ENCODE measurements at places on chromosomes 4 and X.

GRCh38 chr4:127162741-127163140, 470.0 kb upstream of the INTU start:
- no peak for DNase-seq

DNA sequence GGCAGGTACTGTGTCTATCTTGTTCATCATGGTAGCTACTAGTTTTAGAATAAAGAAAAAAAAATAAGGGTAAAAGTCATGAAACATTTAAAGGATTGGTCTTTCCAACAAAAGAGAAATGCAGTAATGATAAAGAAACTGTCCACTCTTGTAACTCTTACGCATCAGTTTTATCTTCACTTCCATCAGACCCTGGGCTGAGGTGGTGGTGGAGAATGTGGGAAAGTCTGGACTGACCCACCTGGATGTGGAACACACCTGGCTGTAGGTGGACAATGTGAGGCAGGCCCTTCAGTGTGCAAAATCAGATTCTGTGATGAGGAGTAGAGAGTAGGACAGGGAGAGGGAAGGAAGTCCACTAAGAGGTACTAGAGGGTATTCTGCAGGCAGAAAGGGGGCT, 128.6 kb downstream of the RASL11B start:
- DNase-seq = no peak

DNA sequence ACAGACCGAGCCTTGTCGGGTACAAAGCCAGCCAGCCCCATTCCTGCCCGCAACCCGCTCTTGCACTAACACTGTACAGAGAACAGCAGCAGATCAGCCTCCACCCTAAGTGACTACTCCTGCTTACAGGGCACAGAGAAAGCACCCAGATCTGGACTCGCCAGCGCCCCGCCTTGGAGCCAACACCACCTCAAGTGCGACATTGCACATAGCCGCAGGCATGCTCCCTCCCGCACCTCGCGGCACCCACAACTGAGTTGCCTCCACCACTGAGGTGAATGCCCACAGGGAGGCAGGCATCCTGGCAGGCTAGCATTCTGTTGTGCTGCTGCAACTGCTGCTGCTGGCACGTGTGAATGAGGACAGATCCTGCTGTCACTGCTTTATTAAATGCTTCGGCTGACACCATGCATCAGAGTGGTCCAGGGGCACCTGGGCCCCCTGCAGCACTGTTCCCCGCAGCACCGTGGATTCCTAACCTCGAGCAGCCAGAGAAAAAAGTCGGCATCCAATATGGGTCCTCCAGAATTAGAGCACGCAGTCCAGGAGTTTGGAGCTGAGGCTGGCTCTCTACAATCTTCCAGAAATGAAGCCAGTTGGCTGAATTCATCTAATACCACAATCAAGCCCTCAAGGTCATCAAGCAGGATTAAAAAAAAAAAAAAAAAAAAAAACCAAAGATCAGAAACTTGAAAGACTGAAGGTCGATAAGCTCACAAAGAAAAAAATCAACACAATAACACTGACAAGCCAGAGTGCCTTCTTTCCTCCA, 352.9 kb downstream of the GASK1B start:
- peak; percentile 44 for DNase-seq

DNA sequence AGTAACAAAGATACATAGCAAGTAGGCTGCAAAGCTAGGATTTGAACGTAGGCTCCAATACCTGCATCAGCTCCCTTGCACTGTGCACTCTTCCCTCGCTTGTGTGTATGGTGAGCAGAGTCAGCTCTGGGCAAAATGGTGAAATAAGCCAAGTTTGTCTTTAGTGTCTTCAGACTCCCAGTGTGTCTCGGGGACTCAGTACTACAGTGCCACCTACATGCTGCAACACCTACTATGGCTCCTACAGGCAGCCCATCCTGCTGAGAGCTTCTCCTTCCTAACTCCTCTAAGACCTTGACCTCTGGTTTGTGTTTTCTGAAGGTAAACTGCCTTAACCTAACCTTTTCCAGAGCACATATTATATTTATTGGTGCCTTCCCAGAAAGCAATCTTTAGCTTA, 42.5 kb downstream of the RTL9 start:
- no peak for DNase-seq

DNA sequence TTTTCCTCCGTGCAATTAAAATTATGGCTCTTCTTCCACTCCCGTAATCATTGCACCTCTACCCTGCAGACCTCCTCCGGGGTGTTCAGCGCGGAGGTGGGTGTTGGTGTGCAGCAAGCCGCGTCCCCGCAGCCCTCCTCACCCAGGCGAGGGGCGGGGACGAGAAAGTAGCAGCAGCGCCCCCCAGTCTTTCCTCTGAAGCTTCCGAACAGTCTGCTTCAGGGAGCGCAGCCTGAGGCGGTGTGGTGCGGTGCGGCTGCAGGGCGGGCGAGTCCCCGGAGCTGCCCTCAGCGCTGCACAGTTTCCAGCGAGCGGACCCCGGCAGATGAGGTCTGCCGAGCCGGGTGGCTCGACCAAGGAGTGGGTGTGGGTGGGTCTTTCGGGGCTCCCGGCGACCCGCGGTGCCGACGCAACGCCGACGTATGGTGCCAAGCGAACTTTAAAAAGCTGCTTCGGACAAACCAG, at the start of gene FRAS1:
Gene FRAS1 (plus strand): TSS at position 189 of the 465 bp plus-strand sequence. CDS start 687 bp downstream, outside the sequence.
- DNase-seq = peak; percentile 67

- DNase-seq = no peak
Observed at GRCh38 chr4:85318415-85318814, 156.5 kb upstream of the ARHGAP24 start.

DNA sequence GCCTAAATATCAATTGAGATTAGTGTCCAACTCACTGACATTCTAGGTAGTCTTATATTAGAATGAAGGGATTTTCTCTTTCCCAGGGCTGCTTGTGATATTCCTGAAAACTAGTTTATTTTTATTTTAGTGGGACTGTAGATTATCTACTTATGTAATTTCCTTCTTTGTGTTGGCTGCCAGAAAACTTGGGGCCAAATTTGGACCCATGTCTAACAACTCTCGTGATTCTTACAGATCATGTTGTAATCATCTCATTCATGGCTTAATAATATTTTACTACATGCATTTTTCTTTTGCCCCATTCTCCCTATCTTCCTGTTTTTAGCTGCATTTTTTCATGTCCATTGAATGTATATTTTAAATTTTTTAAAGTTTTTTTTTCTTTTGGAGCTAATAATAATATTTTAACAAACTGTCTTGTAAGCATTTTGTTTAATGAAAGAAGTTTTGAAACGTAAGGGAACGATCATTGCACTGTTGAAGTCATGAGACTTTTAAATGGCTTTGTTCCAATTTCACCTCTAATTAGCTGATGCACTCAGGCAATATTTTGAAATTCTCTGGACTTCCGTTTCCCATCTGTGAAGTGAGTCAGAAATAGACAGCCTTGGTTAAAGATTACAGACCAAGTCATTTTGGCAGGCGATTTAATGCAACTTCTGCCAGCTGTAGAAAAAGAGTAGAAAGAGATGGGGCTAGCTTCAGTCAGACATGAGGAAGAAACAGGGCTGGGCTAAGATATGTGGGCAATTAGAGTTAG, 14.3 kb upstream of the TDO2 start:
- no peak for DNase-seq

DNA sequence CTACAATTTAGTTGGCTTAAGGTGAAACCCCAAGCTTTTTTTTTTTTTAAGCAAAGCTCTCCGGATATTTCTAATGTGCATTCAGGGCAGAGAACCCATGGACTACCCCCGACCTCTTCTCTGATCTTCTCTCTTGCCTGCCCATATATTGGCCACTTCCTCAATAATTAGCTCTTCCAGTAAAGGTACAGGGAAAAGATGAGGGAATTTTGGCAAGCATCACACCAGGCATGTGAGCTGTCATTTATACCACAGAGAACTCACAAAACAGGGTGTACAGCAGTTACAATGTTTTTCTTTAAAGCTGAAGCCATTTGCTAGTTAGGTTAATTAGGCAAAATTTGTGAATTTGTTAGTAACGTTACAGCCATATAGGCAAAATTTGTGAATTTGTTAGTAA, 73.3 kb downstream of the GAB1 start:
- no peak for DNase-seq

GRCh38 chr4:71322425-71322824, 16.4 kb upstream of the SLC4A4 start:
- no peak for DNase-seq

DNA sequence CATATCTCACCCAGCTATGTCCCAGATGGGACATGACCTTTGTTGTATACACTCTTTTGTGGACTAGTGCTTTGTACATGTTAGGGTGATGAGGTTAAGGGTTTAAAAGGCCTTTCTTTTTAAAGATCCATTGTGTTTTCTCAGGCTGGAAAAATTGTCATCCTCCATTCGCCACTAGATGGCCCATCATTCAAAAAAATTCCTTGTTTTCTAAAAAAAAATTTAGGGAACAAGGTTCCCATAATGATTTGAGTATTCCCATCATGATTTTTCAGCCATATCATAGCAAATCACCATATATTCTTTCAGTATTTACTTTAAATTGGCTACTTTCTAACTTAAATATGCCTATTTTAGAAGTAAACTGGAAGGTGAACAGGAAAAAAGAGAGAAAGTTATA, 91.9 kb upstream of the TMEM164 start:
- DNase-seq = no peak

DNA sequence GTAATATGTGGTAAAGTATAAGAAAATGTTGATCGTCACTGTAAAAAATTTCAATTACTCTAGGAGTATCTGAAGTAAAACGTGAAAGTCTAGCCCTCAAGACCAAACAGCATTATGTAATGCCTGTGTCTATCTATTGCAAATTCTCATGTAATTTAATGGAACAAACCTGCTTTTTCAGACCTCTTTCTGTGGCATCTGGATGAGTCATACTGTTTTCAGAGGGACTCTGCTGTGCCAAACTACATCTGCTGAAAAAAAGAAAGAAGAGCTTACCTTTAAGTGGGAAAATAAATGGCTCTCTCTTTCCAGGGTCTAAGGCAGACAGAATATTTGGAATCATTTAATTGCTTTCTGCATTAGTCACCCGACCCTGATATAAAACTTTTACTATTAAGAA, 89.8 kb upstream of the ARMCX2 start:
- no peak for DNase-seq

DNA sequence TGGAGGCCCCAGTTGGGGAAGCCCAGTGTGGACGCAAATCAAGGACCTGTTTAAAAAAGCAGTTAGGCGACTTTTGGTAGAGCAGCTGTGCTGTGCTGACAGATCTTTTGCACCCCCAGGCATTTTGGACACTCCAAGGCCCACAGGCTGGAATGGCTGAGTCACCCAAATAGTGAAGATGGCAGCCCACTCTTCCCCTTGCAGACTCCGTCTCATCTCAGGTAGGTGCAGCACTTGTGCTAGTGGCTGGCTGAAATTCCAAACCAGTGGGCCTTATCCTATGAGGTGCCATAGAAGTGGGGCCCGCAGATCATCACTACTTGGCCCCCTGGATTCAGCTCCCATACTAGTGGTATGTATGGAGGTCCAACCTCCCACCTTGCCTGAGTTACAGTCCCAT, 42.8 kb downstream of the CPXCR1 start:
- DNase-seq = no peak

DNA sequence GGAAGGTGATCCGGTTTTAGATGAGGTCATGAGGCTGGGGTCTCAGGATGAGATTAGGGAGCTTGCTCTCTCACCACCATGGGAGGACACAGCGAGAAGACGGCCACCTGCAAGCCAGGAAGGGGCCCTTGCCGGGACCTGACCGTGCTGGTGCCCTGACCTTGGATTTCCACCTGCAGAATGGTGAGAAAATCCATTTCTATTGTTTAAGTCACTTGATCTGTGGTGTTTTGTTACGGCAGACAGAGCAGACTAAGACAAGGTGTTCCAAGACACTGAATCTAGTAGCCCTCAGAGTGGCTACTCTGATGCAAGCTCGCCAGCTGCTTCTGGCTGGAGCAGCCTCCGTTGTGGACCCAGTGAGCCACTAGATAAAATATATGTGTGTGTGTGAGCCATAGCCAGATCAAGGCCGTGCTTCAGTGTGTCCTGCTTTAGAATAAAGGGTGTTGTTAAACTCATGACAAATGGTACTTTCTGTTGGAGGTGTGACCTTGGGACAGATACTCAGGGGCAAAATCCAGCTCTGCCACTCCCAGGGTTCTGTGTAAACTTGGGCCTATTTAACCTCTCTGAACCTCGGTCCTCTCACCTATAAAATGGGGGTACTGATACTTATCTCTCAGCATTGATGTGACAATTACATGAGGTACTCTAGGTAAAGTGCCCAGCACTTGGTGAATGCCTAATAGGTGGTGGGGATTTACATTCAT, 67.9 kb upstream of the STX18 start:
- no peak for DNase-seq

GRCh38 chr4:6177587-6178197, 22.7 kb downstream of the JAKMIP1 start:
- no peak for DNase-seq

GRCh38 chr4:71520850-71521249, 182.0 kb downstream of the SLC4A4 start:
- DNase-seq = no peak

GRCh38 chr4:9384126-9384525, 21.2 kb downstream of the USP17L30 start:
- no peak for DNase-seq

GRCh38 chr4:81225252-81225651, 10.2 kb upstream of the PRKG2 start:
- no peak for DNase-seq

DNA sequence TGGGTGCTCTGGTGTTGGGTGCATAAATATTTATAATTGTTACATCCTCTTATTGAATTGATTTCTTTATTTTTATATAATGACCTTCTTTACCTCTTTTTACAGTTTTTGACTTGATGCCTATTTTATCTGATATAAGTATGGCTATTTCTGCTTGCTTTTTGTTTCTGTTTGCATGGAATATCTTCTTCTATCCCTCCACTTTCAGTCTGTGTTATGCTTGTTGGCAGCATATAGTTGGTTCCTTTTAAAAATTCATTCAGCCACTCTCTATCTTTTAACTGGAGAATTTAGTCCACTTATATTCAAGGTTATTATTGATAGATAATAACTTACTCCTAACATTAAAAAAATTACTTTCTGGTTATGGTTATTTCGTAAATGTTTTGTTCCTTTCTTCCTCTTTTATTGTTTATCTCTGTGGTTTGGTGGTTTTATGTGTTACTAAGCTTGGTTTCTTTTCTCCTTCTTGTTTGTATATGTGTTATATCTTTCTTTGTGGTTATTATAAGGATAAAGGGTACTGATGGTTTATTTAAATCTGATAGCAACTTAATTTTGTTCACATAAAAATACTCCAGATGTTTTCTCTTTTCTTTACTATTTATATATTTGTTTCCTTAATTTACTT, 69.5 kb downstream of the IL15 start:
- no peak for DNase-seq

DNA sequence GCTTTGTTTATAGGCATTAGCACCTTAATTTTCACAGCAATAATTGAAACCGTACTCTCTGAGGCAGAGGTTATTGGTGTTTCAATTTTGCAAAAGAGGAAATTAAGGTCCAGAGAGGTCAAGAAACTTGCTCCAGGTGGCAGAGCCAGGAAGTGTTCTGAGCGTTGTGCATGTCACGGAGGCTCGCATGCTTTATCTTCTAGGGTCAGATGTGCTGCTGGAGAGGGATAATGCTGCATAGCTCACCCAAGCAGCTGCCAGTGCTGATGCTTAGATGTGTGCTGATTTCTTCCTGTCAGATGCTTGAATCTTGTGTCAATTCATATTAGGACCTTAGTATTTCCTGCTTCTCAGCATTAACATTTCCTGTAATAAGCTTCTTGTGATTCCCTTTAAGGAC, 13.0 kb upstream of the FGF5 start:
- DNase-seq = no peak

- no peak for DNase-seq
Observed at GRCh38 chrX:74280759-74281158, 23.2 kb upstream of the ZCCHC13 start.

- no peak for DNase-seq
Observed at GRCh38 chr4:74278490-74278889, 29.8 kb upstream of the EPGN start.

GRCh38 chrX:9873952-9874351, 87.7 kb downstream of the SHROOM2 start:
- DNase-seq = no peak

All from NCI-H748 treated with DMSO at 0.1 percent for 48 hours (cell line).